ENCODE measurements at places on chromosomes 11 and 22.

GRCh38 chr11:57566905-57567514 lies 462 bp downstream of the UBE2L6 start:
- DNase-seq: no peak

- DNase-seq: no peak
These were observed 19.7 kb downstream of the CTR9 start for GRCh38 chr11:10770626-10771254.

DNA sequence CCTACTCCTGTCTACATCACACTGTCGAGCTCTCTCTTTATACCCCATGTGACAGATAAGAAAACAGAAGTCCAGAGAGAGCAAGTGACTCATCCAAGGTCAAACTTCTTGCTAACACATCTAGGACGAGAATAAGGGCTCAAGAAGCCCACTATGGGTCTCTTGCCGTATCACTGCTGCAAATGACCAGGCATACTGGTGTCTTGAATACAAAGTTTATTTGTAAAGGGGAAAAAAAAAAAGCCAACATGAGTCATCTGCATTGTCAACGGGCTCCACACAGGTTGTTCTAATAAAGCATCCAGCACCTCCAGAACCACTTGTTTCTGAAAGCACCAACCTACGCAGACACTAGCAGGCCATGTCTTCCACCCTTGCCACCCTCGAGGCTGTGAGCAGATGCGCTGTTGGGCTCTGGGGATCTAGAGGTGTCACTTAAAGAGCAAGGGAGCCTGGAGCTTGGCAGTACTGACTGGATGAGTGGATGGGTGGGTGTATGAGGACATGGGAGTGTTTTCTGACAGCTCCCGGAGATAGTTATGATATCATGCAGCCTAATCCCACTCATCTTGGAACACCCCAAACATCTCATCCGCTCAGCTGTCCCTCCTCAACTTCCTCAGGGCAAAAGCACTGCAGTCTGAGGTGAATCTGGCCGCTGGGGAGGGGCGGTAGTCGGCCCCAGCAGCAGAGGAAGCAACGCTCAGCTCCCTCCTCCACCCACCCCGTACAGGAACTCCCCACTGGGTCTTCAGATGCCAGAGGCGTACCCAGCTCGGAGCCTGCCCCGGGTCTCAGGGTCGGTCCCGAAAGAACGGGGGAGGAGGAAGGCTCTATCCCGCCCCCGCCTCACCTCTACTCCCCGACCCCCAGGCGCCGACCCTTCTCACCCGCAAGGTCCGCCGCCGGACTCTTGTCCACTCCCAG lies 1.0 kb downstream of the SMCO4 start:
- no peak for DNase-seq

GRCh38 chr11:111213256-111213655 lies 32.3 kb upstream of the POU2AF2 start:
- no peak for DNase-seq

DNA sequence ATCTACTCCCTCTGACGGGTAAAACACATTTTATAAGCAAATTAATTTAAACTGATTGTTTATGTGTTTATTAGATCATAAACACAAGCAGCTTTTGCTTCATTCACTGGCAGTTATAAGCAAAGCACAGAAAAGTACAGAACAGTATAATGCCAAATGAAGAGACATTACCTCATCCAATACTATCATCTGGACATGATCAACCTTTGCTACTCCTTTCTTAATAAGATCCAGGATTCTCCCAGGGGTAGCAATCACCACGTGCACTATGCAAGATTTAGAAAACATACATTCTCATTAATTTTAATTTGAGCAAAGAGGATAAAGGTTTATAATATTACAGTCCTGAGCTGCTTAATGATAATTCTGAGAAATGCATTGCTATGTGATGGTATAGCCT lies 27.9 kb downstream of the DDX6 start:
- no peak for DNase-seq

GRCh38 chr11:19934828-19935259 lies 222.2 kb downstream of the NAV2 start:
- no peak for DNase-seq

DNA sequence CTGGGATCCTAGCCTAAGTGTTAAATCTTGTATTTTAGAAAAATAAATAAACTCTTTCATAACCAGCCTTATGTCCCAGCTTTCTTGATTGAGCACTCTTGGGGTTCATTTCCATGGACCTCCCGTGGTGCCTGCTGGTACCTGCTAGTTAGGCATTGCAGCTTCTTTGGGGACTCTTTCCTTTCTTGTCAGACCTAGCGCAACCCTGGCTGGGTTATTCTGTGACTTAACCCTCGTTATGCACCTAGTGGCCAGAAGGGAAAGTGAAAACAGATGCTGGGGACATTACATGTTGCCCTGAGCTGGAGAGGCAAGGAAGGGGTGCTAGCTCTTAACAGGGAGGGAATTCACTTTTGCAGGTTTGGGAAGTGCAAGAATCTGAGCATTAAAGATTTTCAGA lies 46.8 kb downstream of the APIP start:
- DNase-seq: no peak

- peak; percentile 63 for DNase-seq
These were observed 16.1 kb upstream of the RPS3 start for GRCh38 chr11:75383246-75383645.

DNA sequence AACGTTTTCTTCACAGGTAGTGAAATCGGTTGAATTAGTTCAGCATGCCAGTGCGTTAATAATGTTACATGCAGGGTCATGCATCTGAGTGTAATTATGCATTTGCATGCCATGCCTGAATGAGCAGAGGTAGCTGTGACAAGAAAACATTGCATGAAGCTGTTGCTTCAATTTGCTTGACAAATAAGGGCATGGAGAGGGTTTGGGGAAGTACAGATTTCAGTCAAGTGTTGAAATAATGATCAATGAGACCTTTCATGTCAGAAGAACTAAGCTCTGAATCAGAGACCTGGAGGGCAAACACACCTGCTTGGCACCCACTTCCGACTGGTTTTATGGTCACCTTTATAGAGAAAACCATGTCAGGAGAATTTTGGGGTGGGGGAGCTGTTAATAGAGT lies 221.4 kb downstream of the DBX1 start:
- no peak for DNase-seq

DNA sequence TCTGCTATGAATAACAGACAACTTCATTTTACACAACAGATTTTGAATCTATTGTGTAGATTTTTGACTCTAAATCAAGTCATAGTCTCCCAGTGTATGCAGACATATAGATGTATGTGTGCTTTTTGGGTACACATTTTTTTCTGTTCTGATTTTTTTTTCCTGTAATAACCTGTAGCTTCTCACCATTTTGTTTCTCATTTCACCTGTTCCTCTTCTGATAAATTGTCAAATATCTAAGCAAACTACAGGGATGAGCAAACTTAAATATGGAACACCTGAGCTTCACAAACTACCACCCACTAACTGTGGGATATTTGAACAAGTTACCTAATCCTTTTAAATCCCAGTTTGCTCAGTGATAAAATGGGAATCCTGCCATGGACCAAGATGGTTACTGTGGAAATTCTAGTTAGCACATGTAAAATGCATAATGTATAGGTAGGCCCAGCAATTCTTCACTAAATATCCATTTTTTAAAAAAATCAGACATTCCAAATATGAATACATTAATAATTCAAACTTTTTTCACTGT lies 15.7 kb downstream of the LGR4 start:
- no peak for DNase-seq

GRCh38 chr11:65891219-65892136 lies 1.0 kb downstream of the CCDC85B start:
- no peak for DNase-seq

DNA sequence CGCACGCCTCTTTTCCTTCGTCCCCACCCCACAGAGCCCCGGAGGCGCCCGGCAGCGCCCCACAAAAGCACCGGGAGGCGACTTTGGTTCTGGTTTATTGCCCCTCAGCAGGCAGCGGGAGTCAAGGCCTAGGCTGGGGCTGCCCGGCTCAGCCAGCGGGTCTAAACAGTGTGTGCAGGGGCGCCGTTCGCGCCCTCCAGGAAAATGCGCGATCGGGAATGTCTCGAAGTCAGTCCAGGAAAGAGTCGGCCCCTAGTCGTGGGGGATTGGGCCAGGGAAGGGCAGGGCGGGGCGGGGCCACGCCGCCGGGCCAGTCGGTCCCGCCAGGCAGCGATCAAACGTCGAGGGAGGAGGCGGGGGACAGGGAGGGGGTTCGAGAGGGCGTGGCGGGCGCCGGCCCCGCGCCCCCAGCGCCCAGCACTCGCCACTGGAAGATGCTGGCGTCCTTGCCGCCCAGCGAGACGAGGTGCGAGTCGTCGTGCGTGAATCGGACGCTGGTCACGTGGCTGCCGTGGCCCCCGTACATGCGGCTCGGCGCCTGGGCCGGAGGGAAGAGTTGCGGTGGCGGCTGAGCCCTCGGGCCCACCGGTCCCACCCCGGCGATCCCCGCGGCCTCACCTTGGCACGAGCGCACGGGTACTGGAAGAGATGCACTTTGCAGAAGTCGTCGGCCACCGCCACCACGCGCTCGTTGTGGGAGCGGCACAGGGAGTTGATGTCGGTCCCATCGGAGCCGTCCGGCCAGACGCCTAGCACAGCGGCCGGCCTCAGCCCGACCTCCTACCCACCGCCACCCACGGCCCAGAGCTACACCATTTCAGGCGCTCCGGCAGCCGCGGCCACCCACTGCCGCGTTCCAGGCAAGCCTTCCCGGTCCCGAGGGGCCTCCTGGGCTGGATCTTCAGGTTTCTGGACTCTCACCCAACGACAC lies 741 bp upstream of the MTA2 start:
- no peak for DNase-seq

DNA sequence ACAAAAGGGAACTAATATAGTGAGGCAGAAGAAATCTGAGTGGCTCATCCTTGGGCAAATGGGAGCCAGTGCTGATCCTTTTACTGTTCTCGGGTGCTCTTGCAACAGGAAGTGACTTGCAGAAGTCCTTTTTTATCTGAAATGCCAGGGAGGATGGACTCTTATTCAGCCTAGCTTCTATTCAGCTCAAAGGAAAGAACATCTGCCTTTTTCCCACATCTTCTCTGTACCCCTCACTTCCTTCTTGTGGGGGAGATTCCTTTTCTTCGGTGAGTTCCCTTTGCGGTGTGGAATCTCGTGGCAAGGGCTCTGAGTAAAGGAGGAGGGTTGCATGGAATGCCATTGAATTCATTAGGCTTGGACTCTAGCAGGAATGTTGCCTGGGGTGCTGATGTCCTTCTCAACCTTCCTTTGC lies 76.2 kb downstream of the ZBTB16 start:
- peak; percentile 100 for DNase-seq

GRCh38 chr11:82733444-82734119 lies at the start of gene FAM181B:
TSS of gene FAM181B (minus strand) at chr11:82733864. CDS start at chr11:82733729, 135 bp downstream.
- DNase-seq: no peak

DNA sequence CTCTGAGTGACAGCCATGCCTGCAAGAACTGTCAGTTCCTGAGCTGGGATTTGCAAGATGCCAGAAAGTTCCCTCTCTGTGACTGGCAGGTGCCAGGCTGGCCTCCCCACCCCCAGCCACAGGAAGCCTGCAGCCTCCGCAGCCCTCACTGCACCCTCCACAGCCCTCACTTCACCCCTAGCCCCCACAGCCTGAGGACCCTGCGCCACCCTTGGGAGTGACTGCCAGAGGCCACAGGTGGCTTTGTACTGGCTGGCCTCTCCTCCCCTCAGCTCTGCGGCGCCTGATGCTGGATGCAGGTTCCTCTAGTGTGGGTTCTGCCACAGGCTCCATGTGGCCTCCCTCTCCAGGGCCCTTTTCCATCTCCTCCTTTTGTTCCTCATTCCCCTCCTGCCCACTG lies 28.7 kb downstream of the MPPED1 start:
- no peak for DNase-seq

DNA sequence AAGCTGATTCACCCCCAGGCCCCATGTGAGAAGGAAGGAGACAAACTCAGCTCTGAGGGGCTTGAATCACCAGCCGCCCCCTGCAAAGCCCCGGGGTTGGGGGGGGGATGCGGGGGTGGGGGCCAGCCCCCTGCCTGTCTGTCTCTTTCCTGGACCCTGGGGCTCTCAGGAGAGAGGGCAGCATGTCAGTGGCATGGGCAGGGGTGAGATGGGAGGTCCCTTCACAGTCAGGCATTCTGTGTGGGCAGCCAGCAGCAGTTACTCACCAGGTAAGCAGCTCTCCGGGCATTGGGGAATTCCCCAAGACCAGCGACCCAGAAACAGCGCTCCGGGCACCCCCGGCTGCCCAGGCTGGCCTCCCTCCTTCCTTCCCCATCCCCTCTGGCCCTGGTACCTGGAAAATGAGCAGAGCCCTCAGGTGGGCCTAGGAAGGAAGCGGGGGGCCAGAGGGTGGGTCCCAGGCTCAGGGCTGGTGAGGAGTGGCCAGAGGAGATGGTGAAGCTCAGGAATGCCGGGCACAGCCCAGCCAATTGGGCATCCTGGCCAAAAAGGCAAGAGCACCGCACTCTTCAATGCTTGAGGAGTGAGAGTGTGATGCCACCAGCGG lies 4.2 kb upstream of the LIF start:
- DNase-seq: no peak

GRCh38 chr11:85694385-85694980 lies 8.5 kb upstream of the CCDC89 start:
- no peak for DNase-seq

- DNase-seq: no peak
These were observed 30.3 kb downstream of the PDE3B start for GRCh38 chr11:14673824-14674405.

- no peak for DNase-seq
These were observed 260.4 kb upstream of the ARHGAP20 start for GRCh38 chr11:110972640-110973039.

DNA sequence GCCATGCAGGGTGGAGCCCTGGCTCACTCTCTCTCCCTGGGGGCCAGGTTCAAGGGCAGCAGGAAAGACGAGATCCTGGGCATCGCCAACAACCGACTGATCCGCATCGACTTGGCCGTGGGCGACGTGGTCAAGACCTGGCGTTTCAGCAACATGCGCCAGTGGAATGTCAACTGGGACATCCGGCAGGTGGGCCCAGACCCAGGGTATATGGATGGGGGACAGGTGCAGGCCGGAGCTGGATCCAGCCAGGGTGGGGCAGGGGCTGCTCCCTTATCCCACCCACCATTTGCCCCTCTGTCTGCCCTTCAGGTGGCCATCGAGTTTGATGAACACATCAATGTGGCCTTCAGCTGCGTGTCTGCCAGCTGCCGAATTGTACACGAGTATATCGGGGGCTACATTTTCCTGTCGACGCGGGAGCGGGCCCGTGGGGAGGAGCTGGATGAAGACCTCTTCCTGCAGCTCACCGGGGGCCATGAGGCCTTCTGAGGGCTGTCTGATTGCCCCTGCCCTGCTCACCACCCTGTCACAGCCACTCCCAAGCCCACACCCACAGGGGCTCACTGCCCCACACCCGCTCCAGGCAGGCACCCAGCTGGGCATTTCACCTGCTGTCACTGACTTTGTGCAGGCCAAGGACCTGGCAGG lies 2.9 kb downstream of the TRPT1 start:
- DNase-seq: no peak

GRCh38 chr11:11966826-11967668 lies 41.4 kb downstream of the DKK3 start:
- DNase-seq: no peak

- DNase-seq: no peak
These were observed 108.8 kb downstream of the PPP6R3 start for GRCh38 chr11:68569357-68569756.

GRCh38 chr11:72075756-72076155 lies 4.6 kb downstream of the NUMA1 start:
- DNase-seq: no peak

Measured in GF-D8 (cell line).